ENCODE measurements at places on chromosomes 3 and 15. TPM values are rescaled to one million over a fixed set of nuclear protein-coding genes. Genes with fewer than 3 reads are reported as not detected.

- DNase-seq: no peak
Measured at GRCh38 chr3:123324880-123325765, 123.4 kb downstream of the SEC22A start.

GRCh38 chr3:3745693-3746092, 53.5 kb upstream of the LRRN1 start:
- DNase-seq: no peak

DNA sequence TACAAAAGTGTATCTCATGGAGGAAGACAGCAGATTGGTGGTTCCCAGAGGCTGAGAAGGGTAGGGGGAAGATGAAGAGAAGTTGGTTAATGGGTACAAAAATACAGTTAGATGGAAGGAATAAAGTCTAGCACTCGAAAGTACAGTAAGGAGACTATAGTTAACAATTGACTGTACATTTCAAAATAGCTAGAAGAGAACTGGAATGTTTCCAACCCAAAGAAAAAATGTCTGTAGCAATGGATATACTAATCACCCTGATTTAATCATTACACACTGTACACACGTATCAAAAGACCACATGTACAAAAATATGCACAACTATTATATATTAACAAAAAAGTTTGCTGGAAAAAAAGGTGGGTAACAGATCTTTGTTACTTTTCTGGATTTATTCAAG, 57.3 kb downstream of the THRB start:
- DNase-seq: no peak

DNA sequence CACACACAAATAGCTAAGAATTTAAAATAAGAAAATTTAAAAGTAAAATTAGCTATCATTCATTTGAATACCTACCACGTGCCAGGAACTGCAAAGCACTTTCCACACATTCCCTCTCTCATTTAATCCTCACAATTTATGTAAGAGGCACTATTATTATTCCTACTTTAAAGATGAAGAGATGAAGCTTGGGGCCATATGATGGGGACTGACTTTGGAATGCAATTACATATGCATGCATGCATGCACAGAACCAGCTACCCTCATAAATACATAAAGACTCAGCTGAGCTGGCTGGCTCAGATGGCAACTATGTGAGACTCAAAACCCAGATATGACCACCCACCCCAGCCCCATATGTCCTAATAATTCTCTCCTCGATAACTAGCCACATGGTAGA, 31.7 kb upstream of the THUMPD3 start:
- no peak for DNase-seq

The CYP8B1 gene
- total RNA-seq: not detected

- no peak for DNase-seq
Measured at GRCh38 chr3:121629601-121630000, 31.1 kb downstream of the HCLS1 start.

GRCh38 chr3:79027593-79027992, 740.2 kb downstream of the ROBO1 start:
- no peak for DNase-seq

The ADAMTSL3 gene
- total RNA-seq: 13.2 TPM

The OSBPL10 gene
- 27.8 TPM for total RNA-seq

- DNase-seq: no peak
Measured at GRCh38 chr15:85636351-85636750, 158.4 kb downstream of the KLHL25 start.

The MASP1 gene
- total RNA-seq: 1.4 TPM

GRCh38 chr3:184300378-184300720, 1.3 kb downstream of the PSMD2 start:
- DNase-seq: no peak

DNA sequence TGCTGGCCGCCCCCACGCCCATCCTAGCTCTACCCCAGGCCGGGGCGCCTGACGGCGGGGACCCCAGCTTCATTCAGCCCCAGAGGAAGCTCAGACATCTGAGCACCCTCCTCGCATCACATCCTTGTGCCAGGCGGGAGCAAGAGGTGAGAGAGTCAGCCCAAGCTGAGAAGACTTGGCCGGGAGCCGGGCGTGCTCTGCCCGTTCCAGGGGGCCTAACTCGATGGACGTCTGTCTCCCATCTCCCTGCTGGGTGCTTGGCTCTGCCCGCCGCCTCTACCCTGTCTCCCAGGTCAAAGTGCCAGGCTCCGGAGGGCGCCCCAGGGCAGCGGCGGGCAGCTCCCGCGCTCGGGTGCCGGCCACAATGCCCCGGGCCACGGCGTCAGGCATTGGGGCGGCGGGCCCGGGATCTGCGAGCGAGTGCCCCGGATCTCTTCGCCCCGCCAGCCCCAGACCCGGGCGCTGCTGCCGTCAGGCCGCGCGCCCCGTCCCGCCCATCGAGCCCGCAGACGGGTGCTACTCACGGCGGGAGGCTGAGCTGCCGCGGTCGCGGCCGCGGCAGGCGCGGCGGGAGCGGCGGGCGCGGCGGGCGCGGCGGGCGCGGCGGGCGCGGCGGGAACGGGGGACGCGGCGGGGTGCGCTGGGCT, 388 bp downstream of the DAPK2 start:
- DNase-seq: no peak

Measured in mesothelial cell of epicardium (in vitro differentiated cells).